MV-4-11 (cell line): ENCODE measurements at places on chromosomes 7 and 10.

GRCh38 chr10:43041422-43042342 is 35.2 kb upstream of the RET start:
- no peak for DNase-seq

DNA sequence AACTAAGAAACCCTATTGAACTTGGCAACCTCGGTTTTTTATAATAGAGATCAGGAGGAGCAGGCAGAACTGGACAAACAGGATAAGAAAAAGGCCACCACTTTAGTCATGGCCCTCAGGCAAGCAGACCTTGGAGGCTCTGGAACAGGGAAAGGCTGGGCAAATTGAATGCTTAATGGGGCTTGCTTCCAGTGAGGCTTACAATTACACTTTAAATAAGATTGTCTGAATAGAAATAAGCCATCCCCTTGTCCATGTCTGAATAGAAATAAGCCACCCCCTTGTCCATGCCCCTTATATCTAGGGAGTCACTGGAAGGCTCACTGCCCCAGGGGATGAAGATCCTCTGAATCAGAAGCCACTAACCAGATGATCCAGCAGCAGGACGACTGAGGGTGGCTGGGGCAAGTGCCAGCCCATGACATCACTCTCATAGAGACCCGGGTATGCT is 40.6 kb downstream of the AKR1B15 start:
- no peak for DNase-seq

DNA sequence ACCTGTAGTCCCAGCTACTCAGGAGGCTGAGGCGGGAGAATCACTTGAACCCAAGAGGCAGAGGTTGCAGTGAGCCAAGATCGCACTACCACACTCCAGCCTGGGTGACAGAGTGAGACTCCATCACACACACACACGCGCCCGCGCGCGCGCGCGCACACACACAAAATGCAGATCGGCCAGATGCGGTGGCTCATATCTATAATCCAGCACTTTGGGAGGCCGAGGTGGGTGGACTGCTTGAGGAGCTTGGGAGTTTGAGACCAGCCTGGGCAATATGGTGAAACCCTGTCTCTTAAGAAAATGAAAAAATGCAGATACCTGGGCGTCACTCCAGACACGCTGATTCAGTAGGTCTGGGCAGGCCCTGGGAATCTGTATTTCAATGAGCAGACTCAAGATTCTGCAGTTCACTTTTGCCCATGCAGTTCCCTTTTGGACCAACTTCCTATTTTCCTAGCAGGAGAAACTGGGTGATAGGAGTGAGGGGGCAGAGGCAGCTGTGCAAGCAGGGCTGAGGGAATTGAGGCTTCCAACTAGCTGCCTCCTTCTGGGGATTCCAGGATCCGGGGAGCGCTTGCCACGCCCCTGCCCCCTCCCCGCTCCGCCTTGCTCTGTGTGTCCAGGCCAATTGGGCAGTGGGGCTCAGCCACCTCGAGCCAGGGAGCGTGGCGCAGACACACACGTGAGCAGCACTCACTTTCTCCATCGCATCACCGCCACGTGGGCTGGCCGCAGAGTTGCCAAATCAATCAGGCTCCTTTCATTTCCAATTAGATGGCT is 173.6 kb downstream of the SH3PXD2A start:
- DNase-seq = no peak

DNA sequence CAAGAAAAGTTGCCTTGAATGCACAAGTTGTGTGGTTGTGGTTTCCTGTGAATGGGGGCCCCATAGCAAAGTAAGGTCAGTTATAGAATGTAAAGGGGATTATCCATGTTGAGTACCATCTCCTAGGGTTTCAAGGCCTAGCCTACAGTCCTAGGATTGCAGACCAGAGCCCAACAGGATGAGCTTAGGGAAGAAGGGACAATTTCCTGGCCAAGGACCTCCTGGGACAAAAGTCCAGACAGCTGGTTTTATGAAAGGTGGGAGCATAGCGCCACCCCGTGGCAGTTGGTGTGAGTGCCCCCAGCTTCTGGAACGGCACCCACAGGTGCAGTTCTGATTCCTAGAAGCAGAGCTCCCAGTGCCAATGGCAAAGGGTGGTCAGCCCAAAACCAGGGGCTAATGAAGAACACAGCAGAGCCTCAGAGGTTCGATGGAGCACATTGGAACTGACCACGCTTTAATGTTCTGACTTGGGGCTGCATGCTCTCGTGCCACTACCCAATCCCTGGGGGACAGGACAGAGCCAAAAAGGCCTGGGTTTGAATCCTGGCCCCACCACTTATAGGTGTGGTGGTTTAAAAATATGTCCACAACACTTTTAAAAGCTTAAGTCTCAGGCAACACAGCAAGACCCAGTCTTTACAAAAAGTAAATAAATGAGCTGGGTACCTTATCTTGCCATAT is 25.8 kb upstream of the TMEM120A start:
- peak; percentile 36 for DNase-seq

GRCh38 chr7:20794676-20795075 is 8.0 kb upstream of the SP8 start:
- DNase-seq = no peak

- DNase-seq = peak; percentile 92
Observed at GRCh38 chr10:88456730-88457129, 126.4 kb downstream of the RNLS start.

- DNase-seq = no peak
Observed at GRCh38 chr10:45452743-45453452, 78.9 kb downstream of the ALOX5 start.

DNA sequence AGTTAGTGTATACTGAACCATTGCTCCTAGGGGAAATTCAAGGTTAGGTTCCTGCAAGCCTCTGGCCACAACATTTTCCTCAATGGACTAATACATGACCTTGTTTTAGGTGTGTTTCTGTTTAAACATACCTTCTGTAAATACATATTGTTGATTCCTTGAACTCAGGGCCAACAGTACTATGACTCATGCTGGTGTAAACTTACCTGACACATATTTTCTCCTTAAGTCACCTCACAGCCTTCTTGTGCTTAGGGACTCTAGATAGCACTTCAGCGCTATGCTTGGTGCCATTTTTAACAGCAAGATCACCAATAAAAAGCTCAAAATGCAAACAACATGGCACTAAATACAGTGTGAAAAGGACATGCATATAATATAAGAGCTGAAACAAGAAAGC is 176.4 kb downstream of the TAX1BP1 start:
- no peak for DNase-seq

GRCh38 chr10:113808168-113808567 is 45.7 kb downstream of the DCLRE1A start:
- DNase-seq = no peak

DNA sequence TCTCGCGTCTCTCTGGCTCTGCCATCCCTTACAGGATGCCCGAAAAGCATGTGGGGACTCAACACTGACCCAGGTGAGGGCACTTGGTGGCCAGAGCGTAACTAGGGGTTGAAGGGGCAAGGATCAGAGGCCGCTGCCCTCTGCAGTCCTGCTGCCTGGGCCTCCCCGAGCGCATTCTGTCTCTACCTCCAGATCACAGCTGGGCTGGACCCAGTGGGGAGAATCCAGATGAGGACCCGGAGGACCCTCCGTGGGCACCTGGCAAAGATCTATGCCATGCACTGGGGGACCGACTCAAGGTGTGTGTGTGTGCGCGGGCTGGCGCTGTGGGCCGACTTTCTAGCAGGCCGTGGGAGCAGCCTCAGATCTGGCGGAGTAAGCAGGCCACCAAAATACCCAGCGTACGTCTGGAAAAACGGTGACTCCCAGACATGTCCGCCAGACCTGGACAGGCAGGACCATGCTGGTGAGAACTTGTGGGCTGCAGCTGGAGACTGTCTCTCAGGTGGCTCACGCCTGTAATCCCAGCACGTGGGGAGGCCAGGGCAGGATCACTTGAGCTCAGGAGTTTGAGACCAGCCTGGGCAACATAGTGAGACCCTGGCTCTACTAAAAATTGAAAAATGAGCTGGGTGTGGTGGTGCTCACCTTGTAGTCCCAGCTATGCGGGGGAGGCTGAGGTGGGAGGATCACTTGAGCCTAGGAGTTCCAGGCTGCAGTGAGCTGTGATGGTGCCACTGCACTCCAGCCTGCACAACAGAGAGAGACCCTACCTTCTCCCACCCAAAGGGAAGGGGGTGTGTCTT is 3.2 kb downstream of the GNB2 start:
- DNase-seq = no peak

GRCh38 chr10:91677911-91678310 is 45.0 kb upstream of the PPP1R3C start:
- no peak for DNase-seq

DNA sequence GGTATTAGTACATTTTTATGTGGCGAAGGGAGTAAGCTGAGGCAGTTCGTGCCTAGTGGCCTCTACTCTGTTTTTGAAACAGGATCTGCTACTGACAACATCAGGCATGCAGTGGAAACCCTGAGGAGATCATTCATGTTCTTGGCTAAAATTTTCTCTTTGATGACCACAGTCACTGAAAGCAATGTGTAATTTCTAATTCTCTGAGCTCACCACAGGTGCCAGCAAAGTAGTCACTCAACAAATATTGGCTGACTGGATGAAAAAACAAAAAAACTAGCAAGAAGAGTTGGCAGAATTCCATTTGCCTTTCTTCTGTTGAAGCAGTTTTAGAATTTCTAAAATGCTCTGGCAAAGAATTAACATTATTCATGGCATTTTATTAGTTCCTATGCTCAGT is 176.5 kb upstream of the KCTD7 start:
- no peak for DNase-seq

DNA sequence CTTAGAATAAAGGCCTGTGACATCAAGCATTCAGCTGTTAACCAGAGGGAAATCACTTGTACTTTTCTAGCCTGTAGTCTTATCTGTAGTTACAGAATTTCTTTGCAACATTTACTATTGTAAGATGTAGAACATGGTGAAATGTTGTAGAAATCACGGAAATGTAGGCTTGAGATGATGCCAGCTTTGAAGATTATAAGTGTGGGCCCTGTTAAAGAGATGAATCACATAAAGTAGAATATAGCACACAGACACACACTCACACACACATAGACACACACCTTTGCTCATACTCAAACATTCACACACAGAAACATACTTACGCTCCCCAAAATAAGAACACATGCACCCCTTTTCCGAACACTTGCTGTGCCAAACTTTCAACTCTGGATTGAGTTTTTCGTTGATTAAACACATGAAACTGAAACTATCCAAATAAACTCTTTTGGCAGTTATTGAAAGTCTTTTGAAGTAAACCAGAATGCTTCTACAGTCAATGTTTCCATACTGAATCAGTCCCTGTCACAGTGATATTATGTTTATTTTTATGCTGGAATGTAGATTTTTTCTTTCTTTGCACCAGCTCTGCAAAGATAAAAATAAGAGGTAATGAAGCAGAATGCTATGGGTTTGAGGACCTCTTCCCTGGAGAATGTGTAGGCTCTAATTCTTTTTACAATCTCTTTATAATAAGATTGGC is 230.3 kb upstream of the MEOX2 start:
- no peak for DNase-seq

DNA sequence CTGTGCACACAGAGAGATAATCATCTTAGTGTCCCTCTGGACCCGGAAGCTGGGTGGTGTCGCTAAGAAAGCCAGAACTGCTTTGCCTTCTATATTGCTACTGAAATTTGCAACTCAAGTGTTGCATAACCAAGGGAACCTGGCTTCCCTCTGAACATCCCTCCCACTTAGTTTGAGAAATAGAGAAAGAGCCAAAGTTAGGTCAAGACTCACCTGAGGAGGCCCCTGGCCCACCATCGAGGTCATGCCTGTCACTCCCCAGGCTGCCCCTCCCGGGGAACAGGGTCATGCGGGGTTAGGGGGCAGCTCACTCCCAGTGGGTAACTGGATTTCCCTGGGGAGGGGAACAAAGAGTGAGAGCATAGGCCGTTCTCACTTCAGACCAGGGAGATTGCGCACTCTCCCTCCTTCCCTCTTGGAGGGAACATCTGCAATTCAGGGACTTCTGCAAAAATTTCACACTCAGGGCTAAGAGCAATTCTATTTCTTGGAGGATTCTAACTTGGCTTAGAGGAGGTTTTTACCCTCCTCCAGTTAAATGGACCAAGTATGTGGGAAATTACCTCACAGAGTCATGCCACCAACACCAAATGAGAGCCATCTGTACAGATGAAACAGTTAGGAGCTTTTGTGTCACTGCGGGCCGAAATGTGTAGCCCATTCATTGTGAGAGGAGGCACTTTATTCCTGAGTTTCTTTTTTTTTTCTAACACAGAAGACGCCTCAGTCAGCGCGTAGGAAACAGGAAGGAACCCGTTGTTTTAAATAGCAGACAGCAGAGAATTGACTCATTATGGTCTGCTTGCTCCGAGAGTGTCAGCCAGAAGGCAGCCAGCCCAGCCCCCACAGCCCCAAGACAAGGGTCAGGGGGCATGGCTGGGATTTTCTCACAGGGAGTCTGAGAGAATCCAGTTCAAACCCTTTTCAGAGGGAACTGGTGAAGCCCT is 221.3 kb downstream of the ARHGAP12 start:
- DNase-seq = peak; percentile 91

DNA sequence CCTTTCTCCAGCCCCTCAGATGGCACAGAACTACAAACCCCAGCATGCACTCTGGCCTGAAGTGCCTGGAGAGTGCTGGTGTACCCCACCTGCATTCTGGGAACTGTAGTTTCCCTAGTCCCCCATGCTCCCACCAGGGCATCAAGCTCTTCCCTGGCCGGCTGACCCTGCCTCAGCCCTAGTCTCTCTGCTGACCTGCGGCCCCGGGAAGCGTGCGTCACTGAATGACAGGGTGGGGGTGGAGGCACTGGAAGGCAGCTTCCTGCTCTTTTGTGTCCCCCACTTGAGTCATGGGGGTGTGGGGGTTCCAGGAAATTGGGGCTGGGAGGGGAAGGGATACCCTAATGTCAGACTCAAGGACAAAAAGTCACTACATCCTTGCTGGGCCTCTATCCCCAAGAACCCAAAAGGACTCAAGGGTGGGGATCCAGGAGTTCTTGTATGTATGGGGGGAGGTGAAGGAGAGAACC is 2.1 kb downstream of the NOS3 start:
- no peak for DNase-seq

DNA sequence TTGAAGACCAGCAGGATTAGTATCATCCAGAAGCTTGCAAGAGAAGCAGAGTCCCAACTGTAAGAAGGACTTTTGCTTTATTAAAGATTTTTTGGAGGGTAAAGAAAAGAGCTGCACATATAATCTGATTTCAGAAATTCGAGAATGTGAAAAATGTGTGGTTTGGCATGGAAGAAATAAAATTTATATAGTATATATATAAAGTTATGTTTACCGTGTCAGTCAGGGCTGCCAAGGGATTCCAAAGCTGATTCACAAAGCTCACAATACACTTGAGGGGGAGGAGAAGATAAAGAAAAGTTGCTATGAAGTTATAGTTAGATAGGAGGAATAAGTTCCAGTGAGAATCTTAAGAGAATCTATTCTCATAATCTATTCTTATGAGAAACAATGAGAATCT is 231.8 kb upstream of the CACNA2D1 start:
- no peak for DNase-seq

GRCh38 chr10:46266306-46266985 is 20.4 kb upstream of the ANTXRL start:
- DNase-seq = peak; percentile 49

GRCh38 chr10:62021128-62021665 is 119.7 kb downstream of the ARID5B start:
- no peak for DNase-seq
